ENCODE measurements at places on chromosomes 2 and 18. TPM values are rescaled to one million over a fixed set of nuclear protein-coding genes. Genes with fewer than 3 reads are reported as not detected.

GRCh38 chr2:71559080-71559827, 105.9 kb downstream of the DYSF start:
- no peak for DNase-seq

DNA sequence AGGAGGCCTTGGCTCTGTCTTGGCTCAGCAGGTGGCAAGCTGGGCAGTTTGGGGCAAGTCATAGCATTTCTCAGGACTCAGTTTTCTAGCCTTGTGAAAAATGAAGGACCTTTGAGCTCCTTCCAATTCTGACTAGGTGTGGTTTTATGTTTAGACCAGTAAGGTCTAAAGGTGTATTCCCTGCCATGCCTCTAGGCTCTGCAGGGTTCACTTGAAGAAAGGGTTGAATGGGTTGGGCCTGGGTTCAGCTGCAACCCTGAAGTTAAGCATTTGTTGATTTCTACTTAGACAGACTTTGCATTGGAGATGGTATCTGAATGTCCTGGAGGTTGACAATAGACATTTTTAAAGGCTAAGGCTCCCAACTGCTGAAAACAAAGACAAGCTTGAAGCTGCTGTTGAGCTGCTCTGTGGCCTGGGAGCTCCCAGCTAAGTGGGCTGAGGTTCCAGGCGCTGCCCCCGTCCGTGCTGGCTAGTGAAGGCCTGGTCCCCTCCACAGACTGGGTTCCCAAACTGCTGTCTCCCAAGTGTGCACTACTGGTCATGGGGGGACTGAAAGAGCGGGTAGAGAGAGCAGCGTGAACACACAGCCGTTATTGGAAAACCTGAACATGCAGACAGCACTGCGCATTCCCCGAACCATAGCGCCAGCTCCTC, 100.7 kb upstream of the SMAD7 start:
- no peak for DNase-seq

GRCh38 chr2:10407841-10408648, 40.1 kb downstream of the ODC1 start:
- no peak for DNase-seq

GRCh38 chr18:51907687-51908597, 432.1 kb upstream of the DCC start:
- no peak for DNase-seq

The ERFE gene
- polyA plus RNA-seq, result not detected

The IL1F10 gene
- polyA plus RNA-seq, result not detected

All from heart right ventricle (tissue), 16 donors.